ENCODE measurements at places on chromosomes 1 and 21.

GRCh38 chr1:2014741-2015735 lies 4.1 kb upstream of the GABRD start:
- DNase-seq = peak; percentile 67

- peak; percentile 74 for DNase-seq
These were observed 22.0 kb upstream of the BATF3 start for GRCh38 chr1:212721388-212722247.

- no peak for DNase-seq
These were observed 293.9 kb downstream of the BRINP2 start for GRCh38 chr1:177464686-177465085.

DNA sequence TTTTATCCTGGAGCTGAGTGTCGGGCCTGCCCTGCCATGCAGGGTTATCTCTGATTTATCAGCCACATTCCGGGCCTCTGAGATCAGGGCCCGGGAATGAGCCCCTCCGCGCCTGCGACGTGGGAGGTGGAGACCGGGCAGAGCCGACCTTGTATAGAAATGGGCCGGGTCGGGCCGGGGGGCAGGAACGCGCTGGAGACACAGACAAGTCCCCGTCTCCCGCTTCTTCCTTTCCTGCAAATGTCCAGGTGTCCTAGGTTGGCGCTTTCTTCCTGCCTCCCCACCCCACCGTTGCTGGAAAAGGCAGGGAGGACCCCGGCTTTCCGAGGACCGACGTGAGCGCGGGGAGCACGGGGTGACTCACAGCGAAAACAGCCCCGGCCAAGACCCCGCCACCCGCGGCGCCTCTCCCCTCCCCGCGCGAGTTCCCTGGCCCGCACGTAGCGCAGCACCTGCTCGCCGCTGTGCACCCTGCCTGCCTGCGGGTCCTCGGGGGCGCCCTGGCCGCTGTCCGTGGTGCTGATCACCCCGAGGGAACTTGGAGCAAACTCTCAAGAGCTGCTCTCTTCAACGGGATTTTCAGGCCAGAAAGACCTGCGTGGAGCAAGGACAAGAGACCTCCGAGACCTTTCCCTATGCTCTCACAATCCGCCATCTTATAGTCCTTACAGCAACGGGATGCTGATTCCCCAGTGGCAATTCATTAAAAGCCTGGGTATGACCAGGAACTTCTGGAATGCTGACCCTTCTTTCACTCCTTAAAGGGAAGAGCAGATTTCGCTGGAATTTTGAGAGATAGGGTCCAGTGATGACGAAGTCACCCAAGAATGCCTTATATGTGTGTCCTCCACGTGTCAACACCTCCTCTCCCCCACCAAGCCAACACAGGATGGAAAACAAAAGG lies 475 bp upstream of the NPPB start:
- peak; percentile 72 for DNase-seq

- DNase-seq = no peak
These were observed 18.9 kb upstream of the COL6A2 start for GRCh38 chr21:46078978-46079351.

GRCh38 chr1:170823120-170823519 lies 112.2 kb upstream of the MROH9 start:
- no peak for DNase-seq

GRCh38 chr21:45401054-45401518 lies 3.9 kb upstream of the COL18A1 start:
- DNase-seq = no peak

- peak; percentile 38 for DNase-seq
These were observed 60.7 kb downstream of the MORN1 start for GRCh38 chr1:2330519-2331199.

Measured in kidney tubule cell (primary cell).